ENCODE measurements at places on chromosomes 4 and X.

DNA sequence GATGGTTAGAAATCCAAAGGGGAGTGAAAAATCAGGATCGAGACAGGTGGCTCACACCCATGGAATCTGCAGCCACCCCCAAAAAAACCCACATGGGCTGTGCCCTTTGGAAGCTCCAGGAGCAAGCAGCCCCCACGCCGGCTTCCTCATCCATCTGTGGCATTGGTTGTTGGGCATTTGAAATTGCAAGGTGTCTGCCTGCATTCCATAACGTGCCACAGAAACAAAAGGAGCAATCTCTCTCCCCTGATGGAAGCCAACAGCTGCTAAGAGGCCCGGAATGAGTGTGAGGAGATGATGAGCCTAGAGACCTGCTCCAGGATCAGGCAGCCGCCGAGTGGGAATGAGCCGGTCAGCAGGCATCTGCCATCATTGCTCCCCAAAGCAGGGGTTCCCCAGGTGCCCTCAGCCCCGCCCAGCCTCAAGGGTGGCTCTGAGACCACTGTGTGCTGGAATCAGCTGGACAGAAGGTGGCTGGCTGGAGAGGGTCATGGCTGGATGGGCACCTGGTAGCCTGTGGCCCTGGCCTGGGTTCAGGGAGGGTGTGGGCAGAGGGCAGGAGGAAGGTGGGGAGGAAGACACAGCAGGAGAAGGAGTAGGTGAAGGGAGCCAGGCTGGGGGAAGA, 113.2 kb downstream of the CRLF2 start:
- no peak for DNase-seq

GRCh38 chr4:143291314-143291713, 45.4 kb upstream of the GAB1 start:
- DNase-seq: no peak

DNA sequence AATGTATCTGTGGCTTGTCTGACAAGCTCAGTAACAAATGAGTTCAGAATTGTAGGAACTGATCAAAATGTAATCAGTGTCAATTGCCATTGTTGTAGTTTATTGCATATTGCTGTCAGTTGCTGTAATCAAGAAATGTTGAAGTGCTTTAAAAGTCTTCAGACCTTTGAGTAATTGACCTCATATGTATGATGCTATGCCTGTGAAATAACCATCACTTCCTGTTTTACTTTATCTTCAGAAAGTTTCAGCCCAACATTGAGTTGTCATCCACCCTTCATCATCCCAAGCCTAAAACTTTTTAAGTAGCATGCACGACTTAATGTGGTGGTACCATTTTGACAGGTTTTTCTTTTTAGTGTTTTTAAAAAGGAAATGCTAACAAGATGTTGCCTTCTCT, 212.4 kb downstream of the ARHGAP10 start:
- DNase-seq: no peak

DNA sequence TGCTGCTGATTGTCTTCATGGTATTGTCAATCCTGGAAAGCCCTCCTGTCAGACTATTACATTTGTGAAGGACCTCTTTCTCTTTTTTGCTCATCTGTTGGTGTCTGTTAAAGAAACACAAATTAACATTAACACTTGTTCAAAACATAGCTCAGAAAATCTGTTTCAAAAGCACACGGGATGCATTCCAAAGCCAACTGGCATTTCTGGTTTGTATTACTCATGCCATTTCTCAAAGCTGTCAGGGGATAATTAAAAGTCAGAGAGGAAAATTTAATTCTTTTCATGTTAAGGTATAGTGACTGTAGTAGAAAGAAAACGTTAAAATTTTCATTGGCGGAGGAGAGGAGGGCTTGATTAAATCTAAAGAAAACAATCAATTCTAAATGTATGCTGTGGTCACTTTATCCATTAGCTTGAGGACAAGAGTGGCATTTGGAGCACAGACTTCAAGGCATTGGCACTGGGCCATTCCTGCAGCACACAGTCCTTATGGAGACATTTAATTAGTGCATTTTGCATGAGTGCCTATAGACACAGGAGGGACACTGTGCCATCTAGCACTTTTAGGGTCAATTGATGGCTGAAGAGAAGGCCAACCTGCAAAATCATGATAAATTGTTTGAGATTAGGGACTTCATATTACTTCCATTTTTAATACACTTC, 21.2 kb upstream of the GLRA2 start:
- peak; percentile 96 for DNase-seq

- DNase-seq: no peak
These were observed 20.0 kb downstream of the SH3RF1 start for GRCh38 chr4:169250796-169251195.

GRCh38 chrX:3362956-3363355, 16.5 kb upstream of the MXRA5 start:
- peak; percentile 16 for DNase-seq

DNA sequence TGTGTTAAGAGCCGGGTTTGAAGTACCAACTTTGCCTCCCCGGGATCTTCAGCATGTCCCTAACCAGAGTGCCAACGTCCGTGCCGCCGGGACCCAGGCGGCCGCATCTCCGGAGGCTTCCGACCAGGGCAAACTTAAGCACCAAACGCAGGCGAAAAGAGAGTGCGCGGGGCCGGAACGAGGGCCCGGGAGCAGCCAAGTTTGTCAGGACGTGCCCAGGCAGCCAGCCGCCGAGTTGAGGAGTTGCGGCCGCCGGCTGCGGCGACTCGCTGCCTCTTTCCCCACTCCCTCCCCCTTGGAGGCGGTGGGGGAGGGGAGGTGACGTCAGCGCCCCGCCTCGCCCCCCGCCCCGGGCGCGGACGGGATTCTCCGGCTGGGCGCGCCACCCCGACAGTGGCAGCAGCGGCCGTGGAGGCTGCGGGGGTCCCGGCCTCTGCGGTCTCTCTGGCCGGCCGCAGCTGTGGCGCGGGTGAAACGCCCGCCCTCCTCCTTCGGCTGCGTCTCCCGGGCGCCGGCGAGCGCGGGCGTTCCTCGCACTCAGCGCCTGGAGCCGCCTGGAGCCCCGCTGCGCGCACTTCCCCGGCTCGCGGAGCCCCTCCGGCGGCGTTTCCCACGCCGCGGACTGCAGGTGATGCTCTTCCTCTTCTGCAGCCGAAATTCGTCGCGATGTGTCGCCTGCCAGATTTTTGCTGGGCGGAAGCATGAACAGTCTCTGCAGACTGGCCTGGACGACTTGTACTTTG, 2.9 kb upstream of the FAT1 start:
- peak; percentile 90 for DNase-seq

DNA sequence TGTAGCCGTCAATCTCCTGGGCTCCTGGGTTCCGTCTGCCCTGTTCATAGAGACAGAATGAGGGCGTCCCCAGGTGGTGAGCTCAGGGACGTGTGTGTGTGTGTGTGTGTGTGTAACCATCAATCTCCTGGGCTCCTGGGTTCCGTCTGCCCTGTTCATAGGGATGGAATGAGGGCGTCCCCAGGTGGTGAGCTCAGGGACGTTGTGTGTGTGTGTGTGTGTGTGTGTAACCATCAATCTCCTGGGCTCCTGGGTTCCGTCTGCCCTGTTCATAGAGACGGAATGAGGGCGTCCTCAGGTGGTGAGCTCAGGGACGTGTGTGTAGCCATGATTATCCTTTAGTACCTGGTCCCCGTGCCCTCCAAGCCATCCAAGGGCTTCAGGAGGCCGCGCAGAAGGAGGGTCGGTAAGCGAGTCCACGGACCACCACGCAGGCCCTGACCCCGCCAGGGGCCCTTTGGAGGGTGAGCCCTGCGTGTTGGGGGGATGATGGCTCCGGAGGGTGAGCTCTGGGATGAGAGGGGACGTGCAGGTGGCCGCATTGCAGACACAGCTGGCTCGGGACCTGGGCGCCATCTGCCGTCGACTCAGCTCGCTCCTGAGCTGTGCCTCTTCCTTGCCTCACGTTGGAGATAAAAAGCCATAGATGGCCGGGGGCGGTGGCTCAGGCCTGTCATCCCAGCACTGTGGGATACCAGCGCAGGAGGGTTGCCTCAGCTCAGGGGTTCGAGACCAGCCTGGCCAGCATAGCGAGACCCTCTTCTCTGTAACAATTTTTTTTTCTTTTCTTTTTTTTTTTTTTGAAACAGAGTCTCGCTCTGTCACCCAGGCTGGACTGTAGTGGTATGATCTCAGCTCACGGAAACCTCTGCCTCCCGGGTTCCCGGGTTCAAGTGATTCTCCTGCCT, 5.4 kb upstream of the GTPBP6 start:
- DNase-seq: peak; percentile 79

DNA sequence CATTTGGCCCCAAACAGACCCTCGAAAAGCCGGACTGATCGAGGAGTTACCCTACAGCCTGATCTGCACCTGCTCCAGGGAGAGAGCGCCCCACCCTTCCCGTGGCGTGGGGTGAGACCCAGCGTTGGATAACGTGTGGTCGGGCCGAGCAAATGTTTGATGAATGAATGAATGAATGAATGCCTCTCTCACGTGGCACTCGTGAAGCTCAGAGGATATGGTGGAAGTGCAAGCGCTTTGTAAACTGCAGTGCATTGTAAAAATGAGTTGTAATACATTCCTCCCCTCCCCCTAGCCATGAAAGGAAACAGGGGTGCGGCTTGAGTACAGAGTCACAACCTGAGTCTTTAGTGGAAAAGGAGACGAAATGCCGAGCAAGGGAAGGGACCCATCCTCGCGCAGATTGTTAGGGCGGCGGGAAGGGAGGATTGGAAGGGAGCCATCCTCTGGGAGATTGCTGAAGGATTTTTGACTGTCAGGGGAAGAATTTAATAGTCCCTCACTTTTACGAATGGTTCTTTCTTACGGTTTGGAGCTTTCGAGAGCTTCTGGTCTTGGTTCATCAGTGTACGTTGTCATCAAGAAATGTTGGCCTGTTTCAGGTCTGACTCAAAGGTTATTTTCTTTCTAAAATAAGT, 772 bp upstream of the FBXW7 start:
- DNase-seq: no peak

DNA sequence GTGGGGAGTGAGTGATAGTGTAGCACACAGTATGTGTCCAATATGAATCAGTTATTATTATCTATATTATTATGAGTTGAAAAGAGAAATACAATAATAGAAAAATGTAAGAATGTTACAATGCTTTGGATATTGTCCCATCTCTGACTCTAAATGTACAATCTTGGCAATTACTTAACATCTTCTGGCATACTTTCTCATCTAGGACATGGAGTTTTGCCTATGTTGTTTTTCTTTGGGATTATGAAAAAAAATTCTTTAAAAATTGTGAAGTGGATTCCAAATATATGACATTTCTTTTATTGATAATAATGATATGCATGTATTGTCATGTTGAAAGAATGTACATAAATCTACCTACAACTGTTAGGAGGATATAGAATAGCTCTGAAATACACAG, 84.1 kb downstream of the TBCK start:
- no peak for DNase-seq

GRCh38 chr4:14130551-14130950, 503.0 kb upstream of the BOD1L1 start:
- no peak for DNase-seq

DNA sequence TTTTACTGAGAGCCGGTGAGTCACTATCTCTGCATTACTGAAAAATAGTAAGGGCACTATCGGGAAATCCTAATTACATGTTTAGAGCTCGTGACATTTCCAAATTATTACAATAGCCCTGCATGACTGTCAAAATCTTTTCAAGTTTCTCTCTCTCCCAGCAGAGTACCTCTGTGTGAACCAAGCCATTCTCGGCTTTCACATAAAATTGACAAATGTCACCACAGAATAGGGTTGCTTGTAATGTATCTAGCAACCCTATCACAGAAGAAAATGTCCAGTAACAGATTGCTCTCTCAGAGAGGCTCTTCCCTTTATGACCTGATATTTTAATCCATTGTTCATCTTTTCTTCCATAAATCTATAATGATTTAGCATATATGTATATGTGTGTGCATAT, 144.8 kb upstream of the GNPDA2 start:
- DNase-seq: no peak

DNA sequence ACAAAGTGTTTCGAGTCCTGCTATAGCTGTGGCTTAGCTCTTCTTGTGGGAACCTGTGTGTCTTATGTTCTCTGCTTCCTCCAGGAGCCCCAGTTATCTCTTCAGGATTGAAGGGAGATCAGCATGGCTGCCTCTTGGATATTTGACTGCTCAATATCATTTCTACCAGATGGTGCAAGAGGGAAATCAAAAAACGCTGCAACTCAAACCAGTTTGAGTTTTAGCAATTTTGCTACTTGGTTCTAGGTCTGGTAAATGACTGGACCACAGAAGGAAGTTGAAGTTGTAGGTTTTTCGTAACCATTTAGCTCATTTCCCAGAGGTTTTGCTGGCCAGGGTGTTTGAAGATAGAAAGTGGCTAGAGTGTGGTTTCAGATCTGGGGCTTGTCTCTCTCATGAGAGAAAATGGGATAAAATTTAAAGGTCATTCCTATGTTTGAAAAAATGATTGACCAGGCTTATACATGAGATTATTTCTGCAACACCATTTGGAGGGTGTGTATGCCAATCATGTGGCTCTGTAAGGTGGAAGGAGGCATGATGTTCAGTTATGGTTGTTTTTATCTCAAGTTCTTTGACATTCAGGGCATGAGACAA, 210.4 kb downstream of the SPRY1 start:
- no peak for DNase-seq

DNA sequence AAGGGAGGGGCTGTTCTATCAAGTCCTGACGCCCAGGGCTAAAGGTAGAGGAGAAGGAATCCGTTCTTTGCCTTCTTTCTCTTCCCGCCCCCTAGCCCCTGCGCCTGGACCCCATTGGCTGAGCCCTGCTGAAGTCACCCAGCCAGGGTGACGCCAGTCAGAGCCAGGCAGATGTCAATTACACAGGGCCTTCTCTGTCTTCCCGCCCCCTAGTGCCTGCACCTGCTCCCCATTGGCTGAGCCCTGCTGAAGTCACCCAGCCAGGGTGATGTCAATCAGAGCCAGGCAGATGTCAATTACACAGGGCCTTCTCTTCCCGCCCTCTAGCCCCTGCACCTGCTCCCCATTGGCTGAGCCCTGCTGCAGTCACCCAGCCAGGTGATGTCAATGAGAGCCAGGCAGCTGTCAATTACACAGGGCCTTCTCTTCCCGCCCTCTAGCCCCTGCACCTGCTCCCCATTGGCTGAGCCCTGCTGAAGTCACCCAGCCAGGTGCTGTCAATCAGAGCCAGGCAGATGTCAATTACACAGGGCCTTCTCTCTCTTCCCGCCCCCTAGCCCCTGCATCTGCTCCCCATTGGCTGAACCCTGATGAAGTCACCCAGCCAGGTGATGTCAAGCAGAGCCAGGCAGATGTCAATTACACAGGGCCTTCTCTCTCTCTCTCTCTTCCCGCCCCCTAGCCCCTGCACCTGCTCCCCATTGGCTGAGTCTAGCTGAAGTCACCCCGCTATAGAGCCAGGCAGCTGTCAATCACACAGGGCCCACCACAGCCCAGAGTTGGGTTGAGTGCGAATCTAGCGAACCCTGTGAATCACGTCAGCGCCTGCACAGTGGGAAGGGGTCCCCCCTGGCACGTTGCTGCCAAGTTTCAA, 46.4 kb downstream of the ASMT start:
- DNase-seq: peak; percentile 15

Measured in brain (organoid and tissue), 16 donors.